SJCRH30 (cell line): ENCODE measurements at places on chromosomes 2 and 18. TPM values are rescaled to one million over a fixed set of nuclear protein-coding genes. Genes with fewer than 3 reads are reported as not detected.

- no peak for DNase-seq
- no peak overlapping the region for H3K27ac ChIP-seq
- H3K4me3 ChIP-seq, result no peak overlapping the region
- H3K4me1 ChIP-seq, result peaks cover 5% of the 10 kb centered on the region; the same call in 1 of the 2 replicates
- no peaks in the 10 kb centered on the region for H3K27me3 ChIP-seq
Observed at GRCh38 chr2:197211881-197212342, 98.7 kb downstream of the ANKRD44 start.

GRCh38 chr2:65175894-65176530 is 46.1 kb upstream of the RAB1A start:
- no peak overlapping the region for H3K4me3 ChIP-seq
- H3K36me3 ChIP-seq, result no peaks in the 10 kb centered on the region
- no peak overlapping the region for H3K27ac ChIP-seq

GRCh38 chr2:128584296-128584890 is 265.7 kb upstream of the HS6ST1 start:
- H3K27me3 ChIP-seq, result no peaks in the 10 kb centered on the region
- H3K27ac ChIP-seq, result no peak overlapping the region
- no peaks in the 10 kb centered on the region for H3K36me3 ChIP-seq
- H3K4me3 ChIP-seq, result no peak overlapping the region

DNA sequence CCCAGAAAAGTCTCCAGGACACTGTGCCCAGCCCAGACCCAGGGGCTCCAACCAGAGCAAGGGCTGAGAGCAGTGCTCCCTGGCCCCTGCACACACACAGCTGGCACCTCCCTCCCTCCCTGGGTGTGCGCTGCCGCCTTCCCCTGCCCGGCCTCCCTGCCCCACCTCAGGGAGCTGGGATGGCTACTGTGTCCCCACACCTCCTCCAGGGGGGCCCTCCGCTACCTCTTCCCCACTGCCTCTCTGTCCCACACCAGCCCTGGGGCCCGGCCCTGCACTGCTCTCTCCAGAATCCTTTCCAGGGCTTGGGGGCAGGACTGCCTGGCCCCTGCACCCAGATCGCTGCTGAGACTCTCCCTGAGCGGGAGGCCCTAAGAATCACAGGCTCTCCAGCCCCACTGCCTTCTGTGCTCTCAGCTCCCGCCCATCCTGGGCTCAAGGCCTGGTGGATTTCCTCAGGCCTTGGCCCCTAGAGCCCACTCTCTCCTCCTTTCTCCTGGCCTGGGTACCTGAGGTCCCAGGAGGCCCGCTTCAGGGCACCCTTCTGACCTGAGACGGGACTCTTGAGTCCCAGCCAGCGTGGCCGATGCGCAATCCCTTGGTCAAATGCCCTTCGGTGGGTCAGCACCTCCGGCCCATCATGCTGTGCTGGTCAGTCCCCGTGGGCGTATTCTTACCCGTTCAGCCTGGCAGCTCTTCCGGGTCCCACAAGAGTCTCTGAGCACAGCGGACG is 276.8 kb upstream of the HDAC4 start:
- H3K4me1 ChIP-seq, result no peaks in the 10 kb centered on the region
- H3K36me3 ChIP-seq, result no peaks in the 10 kb centered on the region
- H3K27ac ChIP-seq, result no peak overlapping the region
- no peak for DNase-seq

- H3K27ac ChIP-seq, result no peak overlapping the region
- DNase-seq, result no peak
- no peaks in the 10 kb centered on the region for H3K36me3 ChIP-seq
Observed at GRCh38 chr18:7367336-7367735, 136.4 kb downstream of the LRRC30 start.

DNA sequence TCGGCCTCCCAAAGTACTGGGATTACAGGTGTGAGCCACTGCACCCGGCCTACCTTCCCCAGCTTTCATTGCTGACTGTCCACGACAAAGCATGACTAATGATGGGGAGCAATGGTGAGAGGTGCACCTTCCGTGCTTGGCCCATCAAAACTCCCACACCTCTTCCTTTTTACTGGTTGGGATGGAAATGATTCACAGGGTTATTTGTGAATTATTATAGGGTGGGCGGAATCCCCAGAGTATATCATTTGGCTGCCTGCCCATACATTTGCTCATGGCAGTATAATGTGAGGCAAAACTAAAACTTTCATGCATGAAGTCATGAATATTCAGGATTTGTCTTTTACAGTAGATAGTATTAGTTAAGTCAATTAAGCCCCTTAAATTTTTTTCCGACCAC is 334.2 kb upstream of the NETO1 start:
- no peaks in the 10 kb centered on the region for H3K27me3 ChIP-seq
- no peak overlapping the region for H3K4me3 ChIP-seq
- no peaks in the 10 kb centered on the region for H3K36me3 ChIP-seq
- no peak overlapping the region for H3K27ac ChIP-seq
- no peak for DNase-seq

- no peak overlapping the region for H3K4me3 ChIP-seq
- H3K4me1 ChIP-seq, result peaks cover 9% of the 10 kb centered on the region; the same call in 1 of the 2 replicates
- DNase-seq, result no peak
- H3K27me3 ChIP-seq, result no peaks in the 10 kb centered on the region
- no peaks in the 10 kb centered on the region for H3K36me3 ChIP-seq
Observed at GRCh38 chr2:168220965-168221819, 26.2 kb downstream of the STK39 start.

- no peak for DNase-seq
- no peak overlapping the region for H3K27ac ChIP-seq
- H3K4me1 ChIP-seq, result peaks cover 16% of the 10 kb centered on the region; the same call in 1 of the 2 replicates
- peaks cover 3% of the 10 kb centered on the region; the same call in 1 of the 2 replicates for H3K27me3 ChIP-seq
Observed at GRCh38 chr2:121078899-121079298, 206.1 kb downstream of the TFCP2L1 start.

GRCh38 chr18:24632158-24632988 is 171.9 kb downstream of the HRH4 start:
- peak overlapping the region; percentile 19 for H3K4me3 ChIP-seq
- H3K27me3 ChIP-seq, result no peaks in the 10 kb centered on the region
- H3K27ac ChIP-seq, result peak overlapping the region; percentile 15; the same call in 1 of the 2 replicates
- peaks cover 9% of the 10 kb centered on the region; the same call in 1 of the 2 replicates for H3K4me1 ChIP-seq

- H3K4me1 ChIP-seq, result peaks cover 3% of the 10 kb centered on the region; the same call in 1 of the 2 replicates
- H3K27me3 ChIP-seq, result no peaks in the 10 kb centered on the region
- no peaks in the 10 kb centered on the region for H3K36me3 ChIP-seq
- DNase-seq, result no peak
- no peak overlapping the region for H3K4me3 ChIP-seq
- H3K27ac ChIP-seq, result no peak overlapping the region
Observed at GRCh38 chr2:127628767-127629614, 17.0 kb upstream of the GPR17 start.

DNA sequence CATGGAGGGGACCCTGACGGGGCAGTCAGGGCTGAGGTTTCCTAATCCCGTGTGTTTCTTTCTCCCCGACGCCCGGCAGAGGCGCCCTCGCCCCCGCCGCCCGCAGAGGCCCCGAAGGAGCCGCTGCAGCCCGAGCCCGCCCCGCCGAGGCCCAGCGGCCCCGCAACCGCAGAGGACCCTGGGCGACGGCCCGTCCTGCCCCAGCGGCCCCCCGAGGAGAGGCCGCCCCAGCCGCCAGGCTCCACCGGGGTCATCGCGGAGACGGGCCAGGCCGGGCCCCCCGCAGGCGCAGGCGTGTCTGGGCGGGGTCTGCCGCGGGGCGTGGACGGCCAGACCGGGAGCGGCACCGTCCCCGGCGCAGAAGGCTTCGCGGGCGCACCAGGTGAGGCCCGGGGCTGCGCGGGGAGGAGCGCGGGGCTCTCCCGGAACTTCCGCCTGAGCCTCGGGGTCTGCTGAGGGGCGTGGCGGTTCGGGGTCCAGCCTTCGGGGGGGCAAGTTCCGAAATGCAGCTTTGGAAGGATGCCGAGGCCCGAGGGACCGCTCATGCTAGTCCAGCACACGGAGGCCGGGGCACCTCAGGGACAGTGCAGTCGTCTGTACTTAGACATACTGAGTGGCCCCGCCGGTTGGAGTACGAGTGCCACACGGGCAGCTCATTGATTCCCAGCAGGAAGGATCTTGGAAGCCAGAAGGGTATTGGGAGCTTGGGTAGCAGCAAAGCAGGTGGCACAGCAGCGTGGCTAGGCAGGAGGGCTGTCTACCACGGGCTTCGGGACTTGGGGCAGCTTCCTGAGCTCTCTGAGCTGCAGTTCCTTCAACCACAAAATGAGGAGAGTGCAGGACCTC is 60.1 kb downstream of the EMILIN2 start:
- no peaks in the 10 kb centered on the region for H3K36me3 ChIP-seq
- no peaks in the 10 kb centered on the region for H3K27me3 ChIP-seq
- DNase-seq, result no peak

GRCh38 chr2:200962811-200963123 is 693 bp downstream of the ORC2 start:
- H3K27me3 ChIP-seq, result no peaks in the 10 kb centered on the region
- peak overlapping the region; percentile 67; the same call in 1 of the 2 replicates for H3K27ac ChIP-seq
- DNase-seq, result no peak
- H3K4me1 ChIP-seq, result peaks cover 15% of the 10 kb centered on the region
- H3K36me3 ChIP-seq, result peaks cover 7% of the 10 kb centered on the region

DNA sequence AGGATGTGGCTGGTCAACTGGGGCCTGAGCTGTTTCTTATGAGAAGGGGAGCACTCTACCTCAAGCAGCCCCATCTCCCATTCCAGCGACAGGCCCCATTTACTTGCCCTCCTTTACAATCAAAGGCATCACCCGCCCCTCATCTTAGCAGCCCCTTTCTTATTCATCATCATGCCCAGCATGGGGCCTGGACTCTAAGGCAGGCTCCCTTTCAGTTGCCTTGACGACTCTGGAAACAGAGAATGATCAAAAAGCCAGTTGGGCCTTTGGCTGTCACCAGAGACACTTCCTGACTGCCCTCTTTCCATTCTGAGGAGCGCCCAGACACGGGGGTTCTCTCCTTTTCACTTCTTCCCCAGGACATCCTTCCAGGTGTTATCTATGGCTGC is 11.2 kb downstream of the CELF4 start:
- H3K27me3 ChIP-seq, result no peaks in the 10 kb centered on the region
- no peaks in the 10 kb centered on the region for H3K4me1 ChIP-seq
- no peak for DNase-seq
- H3K4me3 ChIP-seq, result no peak overlapping the region
- no peaks in the 10 kb centered on the region for H3K36me3 ChIP-seq

DNA sequence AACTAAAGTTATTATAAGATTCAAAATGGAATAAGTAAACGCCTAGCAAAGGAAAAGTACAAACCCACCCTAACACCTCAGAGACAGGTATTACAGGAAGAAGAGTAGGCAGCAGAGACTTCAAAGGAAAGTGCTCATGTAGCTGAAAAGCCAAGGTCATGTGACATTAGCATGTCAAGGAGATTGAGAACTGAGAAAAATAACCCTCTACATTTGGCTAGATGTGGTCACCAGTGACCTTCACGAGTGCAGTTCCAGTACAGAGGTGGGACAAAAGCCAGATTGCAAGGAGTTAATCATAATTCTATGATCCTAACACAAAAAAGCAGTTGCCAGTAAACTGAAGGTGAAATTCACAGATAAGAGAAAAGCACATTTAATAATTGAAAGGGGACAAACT is 252.7 kb downstream of the ZEB2 start:
- no peak overlapping the region for H3K27ac ChIP-seq
- no peak overlapping the region for H3K4me3 ChIP-seq
- H3K36me3 ChIP-seq, result no peaks in the 10 kb centered on the region

DNA sequence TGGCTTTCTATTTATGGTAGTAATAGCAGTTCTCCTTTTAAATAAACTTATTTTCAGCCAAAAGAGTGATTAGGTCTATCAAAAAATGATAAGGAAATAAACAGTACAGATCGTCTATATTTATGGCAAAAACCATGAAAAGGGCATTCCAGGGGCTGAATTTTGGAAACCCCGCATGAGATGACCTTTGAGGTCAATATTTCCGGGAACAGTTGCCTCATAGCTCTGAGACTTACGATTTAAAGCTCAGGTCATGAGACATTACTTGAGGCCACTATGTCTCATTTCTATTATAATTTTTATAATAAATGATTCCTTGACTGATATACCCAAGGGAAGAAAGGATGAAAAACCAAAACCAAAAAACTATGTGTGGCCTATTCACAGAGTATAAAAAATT is 101.1 kb downstream of the LDLRAD4 start:
- H3K4me3 ChIP-seq, result no peak overlapping the region
- no peak overlapping the region for H3K27ac ChIP-seq
- DNase-seq, result no peak
- no peaks in the 10 kb centered on the region for H3K4me1 ChIP-seq

DNA sequence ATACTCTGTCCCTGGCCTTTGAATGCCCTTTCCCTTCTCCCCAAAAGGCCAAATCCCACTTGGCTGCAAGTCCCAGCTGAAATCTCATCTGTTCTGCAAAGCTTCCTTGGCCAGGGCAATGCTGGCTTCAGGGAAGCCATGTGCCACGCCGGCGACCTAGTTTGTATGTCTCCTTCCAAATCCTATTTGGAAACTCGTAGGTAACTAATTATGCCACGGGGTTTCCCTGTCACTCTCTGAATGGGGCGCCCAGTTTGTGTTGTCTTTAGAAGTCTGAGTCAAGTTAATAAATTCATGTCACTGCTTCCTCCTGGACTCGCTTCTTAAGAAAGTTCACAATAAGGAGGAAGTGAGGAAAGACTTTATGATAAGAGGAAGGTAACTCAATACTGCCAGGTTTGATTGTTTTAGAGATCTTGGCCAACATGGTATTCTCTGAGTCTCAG is 19.1 kb downstream of the FHL2 start:
- H3K4me3 ChIP-seq, result no peak overlapping the region
- DNase-seq, result no peak
- H3K27me3 ChIP-seq, result no peaks in the 10 kb centered on the region
- H3K4me1 ChIP-seq, result no peaks in the 10 kb centered on the region
- no peak overlapping the region for H3K27ac ChIP-seq

- no peak overlapping the region for H3K4me3 ChIP-seq
- H3K27ac ChIP-seq, result no peak overlapping the region
- H3K4me1 ChIP-seq, result peaks cover 18% of the 10 kb centered on the region; the same call in 1 of the 2 replicates
- no peaks in the 10 kb centered on the region for H3K27me3 ChIP-seq
- DNase-seq, result no peak
Observed at GRCh38 chr2:54380670-54381069, 75.5 kb upstream of the SPTBN1 start.

- no peaks in the 10 kb centered on the region for H3K27me3 ChIP-seq
- no peaks in the 10 kb centered on the region for H3K36me3 ChIP-seq
- DNase-seq, result no peak
- no peak overlapping the region for H3K4me3 ChIP-seq
- H3K4me1 ChIP-seq, result no peaks in the 10 kb centered on the region
- H3K27ac ChIP-seq, result no peak overlapping the region
Observed at GRCh38 chr18:49531678-49532153, 30.1 kb upstream of the LIPG start.

- H3K36me3 ChIP-seq, result peaks cover 12% of the 10 kb centered on the region; the same call in 1 of the 2 replicates
- H3K27me3 ChIP-seq, result no peaks in the 10 kb centered on the region
- no peak for DNase-seq
- H3K4me3 ChIP-seq, result peak overlapping the region; percentile 96
Observed at GRCh38 chr2:84906108-84906899, 848 bp downstream of the TMSB10 start.

GRCh38 chr2:10900216-10901109 is 11.3 kb upstream of the KCNF1 start:
- no peak overlapping the region for H3K27ac ChIP-seq

- no peak overlapping the region for H3K27ac ChIP-seq
- H3K4me1 ChIP-seq, result no peaks in the 10 kb centered on the region
- H3K36me3 ChIP-seq, result no peaks in the 10 kb centered on the region
Observed at GRCh38 chr2:68992933-68993332, 18.5 kb downstream of the GKN1 start.

Gene SLC19A3
- not detected in 2 replicates for total RNA-seq

Gene GPR39
- total RNA-seq, result 0.16 TPM in 1 of 2 replicates, not detected in the other

Gene USP37
- total RNA-seq, result 30.2 and 34.9 TPM in 2 replicates

Gene IL36G
- not detected in 2 replicates for total RNA-seq

Gene CCDC85A
- total RNA-seq, result not detected in 2 replicates

Gene TMEM182
- total RNA-seq, result 6.7 and 7.5 TPM in 2 replicates

Gene SPATA3
- total RNA-seq, result not detected in 2 replicates

Gene TRAPPC8
- total RNA-seq, result 14.4 and 15.4 TPM in 2 replicates

Gene CNRIP1
- total RNA-seq, result 17.5 and 20.8 TPM in 2 replicates

Gene VWA3B
- not detected in 2 replicates for total RNA-seq

Gene RAX
- total RNA-seq, result not detected in 2 replicates

Gene LYG2
- total RNA-seq, result 0.30 and 0.36 TPM in 2 replicates

Gene C2orf72
- not detected in 2 replicates for total RNA-seq
